NCI-H2029 (cell line): ENCODE measurements at places on chromosomes 5 and 9.
A peak's percentile ranks its signal among the peaks of the same experiment; 100 is the strongest.

DNA sequence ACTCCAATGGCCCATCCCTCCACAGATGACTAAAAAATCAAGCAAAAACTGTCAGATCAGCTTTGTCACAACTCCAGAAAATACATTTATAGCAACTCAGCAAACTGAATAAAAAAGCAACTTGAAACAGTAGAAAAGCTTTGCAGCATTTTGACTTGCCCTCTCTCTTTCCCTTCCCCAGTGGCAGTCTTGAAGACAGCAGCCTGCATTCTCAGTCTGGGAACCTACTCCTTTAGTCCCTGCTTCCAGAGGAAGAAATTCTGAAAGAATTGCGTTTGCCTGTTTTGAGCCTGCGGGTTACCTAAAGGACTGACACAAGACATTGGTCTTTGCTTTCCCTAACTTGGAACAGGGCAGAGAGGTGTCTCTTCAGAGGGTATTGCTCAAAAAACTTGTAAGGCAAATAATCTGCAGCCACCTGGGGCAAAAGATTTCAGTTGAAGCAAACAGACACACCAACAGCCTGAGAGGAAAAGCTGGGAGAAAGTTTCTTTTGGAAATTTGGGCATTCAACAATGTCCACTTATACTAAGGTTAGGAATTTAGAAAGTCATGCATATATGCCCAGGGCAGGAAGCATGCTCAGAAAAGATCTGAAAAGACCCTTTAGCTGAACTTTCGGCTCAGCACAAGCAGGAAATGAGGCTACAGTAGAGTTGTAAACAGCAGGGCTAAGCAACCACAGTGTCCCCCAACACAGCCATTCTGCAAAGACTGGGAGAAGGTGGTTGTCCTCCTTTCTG is 15.2 kb upstream of the SLC35D2 start:
- DNase-seq = no peak

- no peak for DNase-seq
Measured at GRCh38 chr5:137573376-137573775, 74.2 kb upstream of the SPOCK1 start.

- DNase-seq = no peak
Measured at GRCh38 chr5:32353420-32353819, 40.7 kb upstream of the MTMR12 start.

GRCh38 chr5:73354406-73354805 is 94.2 kb downstream of the FOXD1 start:
- DNase-seq = no peak

- DNase-seq = no peak
Measured at GRCh38 chr5:175701797-175702196, 43.9 kb downstream of the HRH2 start.

GRCh38 chr9:110815361-110815760 is 146.8 kb downstream of the MUSK start:
- no peak for DNase-seq

DNA sequence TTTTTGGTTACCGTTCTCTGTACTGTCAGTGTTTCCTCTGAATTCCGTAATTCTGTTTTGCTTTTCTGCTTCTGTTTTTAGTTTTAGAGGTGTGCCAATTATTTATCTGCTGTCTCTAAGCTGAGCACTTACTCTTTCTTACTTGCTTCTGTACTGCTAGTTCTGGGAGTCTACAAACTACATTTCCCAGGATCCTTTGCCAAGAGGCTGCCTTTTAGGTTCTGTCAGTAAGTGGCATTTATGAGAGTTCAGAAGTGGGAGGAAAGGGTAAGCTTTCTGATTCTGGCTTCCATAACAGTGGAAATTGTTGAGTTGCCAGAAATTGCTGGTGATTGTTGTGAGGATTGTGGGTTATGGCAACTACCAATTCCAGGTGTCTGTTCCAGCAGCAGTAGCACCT is 102.4 kb downstream of the OSTF1 start:
- DNase-seq = no peak

DNA sequence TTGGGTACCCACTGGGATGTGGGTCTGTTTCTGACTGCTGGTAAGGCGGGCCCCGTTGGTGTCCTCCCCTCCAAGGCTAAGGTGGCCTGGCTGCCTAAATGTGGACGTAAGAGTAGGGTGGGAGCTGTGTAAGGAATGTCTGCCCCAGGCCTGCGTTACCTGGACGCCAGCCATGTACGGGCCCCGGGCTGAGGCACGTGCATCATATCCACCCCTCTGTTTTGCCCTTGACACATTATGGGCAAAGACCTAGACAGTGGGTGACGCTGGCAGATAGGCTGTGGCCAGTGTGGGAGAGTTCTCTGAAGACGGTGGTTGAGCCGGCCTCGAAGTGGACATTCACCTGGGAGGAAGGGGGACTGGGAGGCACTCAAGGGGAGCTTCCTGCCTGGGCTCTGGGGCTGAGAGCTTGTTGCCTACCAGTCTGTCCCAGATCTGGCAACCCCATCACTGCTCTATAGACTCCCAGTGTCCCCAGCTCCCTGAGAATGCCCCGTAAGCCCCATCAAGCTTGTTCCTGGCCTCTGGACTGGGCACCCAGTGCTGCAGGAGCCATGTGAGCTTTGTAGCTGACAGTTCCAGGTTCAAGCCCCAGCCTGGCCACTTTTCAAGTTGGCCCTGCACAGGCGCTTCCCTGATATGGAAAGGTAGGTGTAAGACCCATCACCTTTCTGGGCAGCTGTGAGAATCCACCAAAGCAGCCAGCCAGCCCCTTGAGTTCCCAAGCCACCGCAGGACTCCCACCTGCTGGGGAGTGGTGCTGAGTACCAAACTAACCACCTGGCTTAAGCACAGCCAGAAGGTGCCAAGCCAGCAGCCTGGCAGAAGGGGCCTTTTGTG is 3.2 kb upstream of the PRR7 start:
- DNase-seq = no peak

DNA sequence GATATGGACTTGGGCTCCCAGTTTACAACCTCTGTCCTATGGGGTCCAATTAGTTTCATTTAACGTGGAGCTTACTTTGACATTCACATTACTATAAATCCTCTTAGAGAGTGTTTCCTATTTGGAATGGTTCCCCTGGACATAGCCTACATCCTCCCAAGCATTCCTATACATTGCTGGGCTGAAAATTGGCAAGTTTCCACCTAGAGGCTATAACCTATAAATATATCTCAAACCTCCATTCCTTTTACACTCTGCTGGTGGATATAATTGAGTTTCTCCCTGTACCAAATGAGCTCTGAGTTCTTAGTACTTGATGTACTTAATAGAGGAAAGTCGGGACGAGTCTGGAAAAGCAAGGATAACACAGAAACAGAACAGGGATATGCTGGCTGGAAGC is 172.8 kb downstream of the ASTN2 start:
- no peak for DNase-seq

DNA sequence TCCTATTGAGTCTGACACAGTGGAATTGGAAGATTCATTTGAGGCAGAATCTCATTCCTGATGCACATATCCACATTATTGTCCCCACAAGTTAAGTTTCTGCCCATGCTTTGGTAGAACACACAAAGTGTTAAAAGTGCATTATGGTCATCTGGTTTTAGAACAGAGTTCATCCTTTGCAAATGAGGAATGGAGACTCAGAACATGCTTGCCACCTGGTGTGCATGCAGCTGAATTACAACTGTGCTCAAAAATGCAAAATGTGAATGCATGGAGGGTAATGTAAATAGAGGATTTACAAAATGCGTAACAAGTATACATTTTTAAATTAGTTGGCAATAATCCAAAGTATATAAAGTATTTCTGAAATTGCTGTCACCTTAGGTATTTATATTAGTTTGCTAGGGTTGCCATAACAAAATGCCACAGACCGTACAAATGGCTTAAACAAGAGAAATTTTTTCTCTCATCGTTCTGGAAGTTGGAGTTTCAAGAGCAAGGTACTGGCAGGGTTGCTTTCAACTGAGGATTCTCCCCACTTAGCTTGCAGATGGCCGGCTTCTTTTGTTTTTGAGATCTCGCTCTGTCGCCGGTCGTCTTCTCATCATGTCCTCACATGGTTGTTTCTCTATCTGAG is 671.1 kb downstream of the TAF11L14 start:
- no peak for DNase-seq

DNA sequence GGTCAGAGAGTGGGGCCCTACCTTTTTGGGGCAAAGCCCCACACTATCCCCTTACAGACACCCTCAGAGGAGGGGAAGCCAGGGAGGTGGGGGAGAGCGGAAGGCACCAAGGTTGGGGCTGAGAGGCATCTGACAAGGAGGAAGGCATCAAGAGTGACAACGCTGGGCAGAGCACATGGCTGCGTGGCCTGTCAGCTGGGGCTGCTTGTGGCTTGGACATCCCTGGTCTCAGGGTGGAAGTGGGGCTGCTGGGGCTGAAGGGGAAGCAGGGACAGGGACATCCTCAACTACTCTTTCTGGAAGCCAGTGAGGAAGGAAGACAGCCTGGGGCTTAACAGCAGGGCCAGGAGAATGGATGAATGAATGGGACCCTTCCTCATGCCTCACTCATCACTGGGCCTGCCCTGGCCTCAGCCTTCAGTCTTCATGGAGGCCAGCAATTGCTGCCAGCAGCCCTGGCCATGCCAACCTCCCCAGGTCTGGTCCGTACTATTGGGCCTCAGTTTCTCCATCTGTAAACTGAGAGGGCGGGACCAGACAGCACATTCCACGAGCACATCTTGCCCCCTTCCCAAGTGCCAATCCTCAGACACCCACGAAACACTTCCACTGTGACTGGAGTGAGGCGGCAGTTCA is 993 bp upstream of the RALGDS start:
- DNase-seq = no peak

- DNase-seq = no peak
Measured at GRCh38 chr9:70830618-70831017, 290.8 kb downstream of the TRPM3 start.

DNA sequence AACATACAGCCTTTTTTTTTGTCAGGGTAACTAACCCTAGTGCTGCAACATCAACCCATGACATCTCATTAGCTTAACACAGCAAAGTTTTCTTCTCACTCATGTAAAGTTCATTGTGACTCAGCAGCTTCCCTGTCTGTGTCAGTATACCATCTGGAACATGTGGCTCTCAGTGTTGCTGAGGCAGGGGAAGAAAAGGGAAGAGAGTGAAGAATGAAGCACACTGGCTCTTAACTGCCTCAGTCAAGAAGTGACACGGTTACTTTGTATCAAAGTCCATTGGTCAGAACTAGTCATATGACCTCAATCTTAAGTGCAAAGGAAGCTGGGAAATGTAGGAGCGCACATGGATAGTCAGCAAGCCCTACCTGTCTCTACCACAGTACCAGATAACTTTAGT is 185.0 kb upstream of the ELL2 start:
- no peak for DNase-seq

- no peak for DNase-seq
Measured at GRCh38 chr5:107673039-107673367, 2.3 kb upstream of the EFNA5 start.

DNA sequence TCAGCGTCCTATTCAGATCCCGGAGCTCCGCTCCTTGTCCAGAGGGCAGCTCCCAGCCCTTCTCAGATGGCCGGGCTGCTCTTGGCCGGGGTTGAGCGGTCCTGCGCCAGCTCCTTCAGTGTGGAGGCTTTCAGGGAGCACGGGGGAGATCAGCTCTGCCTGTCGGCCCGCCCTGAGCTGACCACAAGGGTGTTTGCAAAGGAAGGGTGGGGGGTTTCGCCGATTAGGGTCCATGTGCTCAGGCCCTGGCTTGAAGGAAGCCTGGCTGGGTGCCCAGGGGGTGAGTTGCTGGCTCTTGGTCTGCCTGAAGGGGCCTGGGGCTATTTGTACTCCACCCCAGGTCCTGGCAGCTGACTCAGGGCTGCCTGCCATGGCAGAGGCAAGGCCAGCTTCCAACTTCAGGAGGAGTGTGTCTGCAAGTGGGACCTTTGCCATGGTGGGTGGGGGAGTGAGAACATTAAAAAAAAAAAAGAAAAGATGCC is 250.1 kb upstream of the KLF4 start:
- no peak for DNase-seq

GRCh38 chr5:14463629-14464028 is 118.0 kb upstream of the OTULINL start:
- DNase-seq = peak; percentile 47

DNA sequence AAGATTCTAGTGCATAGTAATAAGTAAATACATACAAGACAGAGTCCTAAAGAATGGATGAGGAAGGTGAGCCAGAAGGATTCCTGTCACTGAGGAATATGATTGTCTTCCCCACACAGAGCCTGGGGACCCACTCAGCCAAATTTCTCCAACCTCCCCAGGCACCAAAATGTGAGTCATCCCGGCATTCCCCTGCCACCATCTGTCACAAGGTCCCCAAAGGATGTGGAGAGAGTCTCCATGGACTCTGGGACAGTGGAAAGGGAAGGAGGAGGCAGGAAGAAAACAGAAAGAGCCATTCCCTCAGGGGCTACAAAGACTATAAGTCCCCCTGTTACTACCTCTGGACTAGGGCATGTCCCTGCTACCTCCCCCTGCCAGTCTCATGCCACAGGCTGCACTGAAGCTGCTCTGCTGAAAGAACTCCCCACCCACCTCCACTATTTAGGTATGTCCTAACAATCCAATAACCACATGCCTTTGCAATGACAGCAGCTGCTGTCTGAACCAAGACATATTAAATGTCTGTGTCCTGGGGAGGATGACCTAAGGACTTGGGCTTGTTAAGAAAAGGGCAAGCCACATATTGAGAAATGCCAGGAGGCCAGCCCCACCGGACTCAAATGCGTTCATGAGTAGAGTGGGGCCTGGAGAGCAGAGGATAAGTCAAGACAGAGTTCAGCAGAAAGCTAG is 10.7 kb upstream of the OR5C1 start:
- DNase-seq = no peak

- no peak for DNase-seq
Measured at GRCh38 chr9:79034583-79034982, 537.2 kb upstream of the TLE4 start.

- DNase-seq = peak; percentile 57
Measured at GRCh38 chr5:94693043-94693822, 74.8 kb downstream of the SLF1 start.

DNA sequence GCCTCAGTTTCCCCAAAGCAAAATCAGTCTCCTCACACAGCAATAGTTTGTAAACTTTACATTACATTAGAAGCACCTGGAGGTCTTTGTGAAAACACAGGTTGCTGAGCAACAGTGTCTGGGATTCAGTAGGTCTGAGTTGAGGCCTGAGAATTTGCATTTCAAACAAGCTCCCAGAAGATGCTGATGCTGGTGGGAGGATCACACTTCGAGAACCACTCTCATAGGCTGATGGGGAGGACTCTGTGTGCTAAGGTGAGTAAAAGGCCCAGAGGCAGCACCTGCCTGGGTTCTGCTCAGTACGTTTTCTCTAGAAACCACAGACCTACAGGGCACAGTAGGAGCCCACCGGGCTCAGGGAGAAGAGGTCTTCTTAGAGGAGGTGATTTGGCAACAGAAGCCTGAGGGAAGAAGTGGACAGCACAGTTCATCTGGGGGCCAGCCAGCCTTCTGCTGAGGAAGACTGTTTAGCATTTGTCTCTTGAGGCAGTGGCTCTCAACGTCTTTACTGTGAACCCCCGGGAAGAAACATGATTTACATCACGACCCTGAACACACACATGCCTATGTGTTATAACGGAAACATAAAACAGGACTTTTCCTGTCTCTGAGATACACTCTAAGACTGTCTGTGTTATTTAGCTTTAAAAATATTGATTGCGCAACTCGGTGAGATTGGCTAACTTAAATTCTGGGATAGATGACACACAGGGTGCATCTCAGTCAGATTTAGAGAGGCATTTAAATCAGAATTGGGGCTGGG is 24.8 kb upstream of the DENND1A start:
- DNase-seq = no peak
